ENCODE measurements at places on chromosomes 16 and 17. TPM values are rescaled to one million over a fixed set of nuclear protein-coding genes. Genes with fewer than 3 reads are reported as not detected.

The PPP1R27 gene
- not detected for polyA plus RNA-seq

The PYY gene
- 0.19 TPM for polyA plus RNA-seq

The ZNF19 gene
- polyA plus RNA-seq, result 2.4 TPM

The PRAC2 gene
- polyA plus RNA-seq, result not detected

- DNase-seq, result no peak
These were observed 196.3 kb downstream of the IRF8 start for GRCh38 chr16:86095131-86095752.

DNA sequence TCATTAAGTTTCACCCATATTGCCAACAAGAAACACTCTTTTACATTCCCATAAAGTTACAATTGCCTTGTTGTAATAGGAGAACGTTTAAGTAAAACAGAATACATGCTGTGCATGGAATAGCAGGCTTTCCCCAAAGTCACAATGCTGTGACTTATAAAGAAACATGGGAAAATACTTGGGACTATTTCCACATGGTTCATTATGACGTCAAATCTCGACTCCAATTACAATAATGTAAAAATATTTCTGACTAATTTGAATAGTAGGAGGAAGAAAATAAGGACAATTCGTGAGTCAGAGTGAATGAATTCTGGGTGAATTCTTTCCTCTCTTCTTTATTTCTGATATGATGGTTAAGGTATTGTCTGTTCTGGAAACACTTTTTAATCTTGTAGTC, 52.8 kb downstream of the CDH11 start:
- no peak for DNase-seq

DNA sequence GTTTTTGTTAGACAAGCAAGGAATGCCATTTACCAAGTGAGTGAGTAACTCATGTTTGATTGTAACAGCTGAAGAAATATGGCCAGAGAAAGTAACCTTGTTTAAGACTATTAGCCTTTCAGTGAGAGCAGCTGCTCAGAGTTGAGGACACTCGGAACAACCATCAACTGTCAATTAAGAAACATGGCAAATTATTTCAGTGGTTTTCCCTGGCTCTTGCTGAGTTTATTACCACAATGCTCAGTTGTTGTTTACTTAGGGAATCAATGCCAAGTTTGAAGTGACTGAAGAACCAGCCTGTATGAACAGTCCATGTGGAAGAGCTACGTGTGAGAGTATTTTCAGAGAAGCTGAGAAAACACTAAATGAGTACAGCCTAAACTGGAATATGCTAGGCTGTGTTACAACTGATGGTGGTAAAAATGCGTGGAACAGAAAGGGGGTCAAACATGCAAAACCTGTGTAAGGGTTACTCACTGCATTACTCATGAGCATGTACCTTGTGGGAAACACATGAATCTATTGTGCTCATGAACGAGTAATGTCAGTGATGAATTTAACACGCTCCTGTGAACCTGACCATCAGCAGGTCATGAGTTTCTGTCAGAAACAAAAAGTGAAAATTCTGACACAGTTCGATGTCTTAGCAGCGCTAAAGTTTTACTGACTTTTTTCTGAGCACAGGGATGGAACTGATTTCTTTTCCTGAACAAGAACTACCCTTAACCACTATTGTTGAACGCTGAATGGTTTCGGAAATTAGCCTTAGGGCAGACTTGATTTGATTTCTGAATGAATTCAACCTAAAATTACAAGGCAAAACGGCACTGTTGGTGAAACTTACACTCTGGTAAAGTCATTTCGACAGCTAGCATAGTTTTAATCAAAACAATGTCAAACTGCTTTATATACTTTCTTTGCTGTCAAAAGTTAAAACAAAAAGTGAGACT, 33.5 kb downstream of the GNA13 start:
- peak; percentile 52 for DNase-seq

Data from B cell (primary cell).